ENCODE measurements at places on chromosomes 7 and 10.

GRCh38 chr7:21543528-21544302 is 876 bp downstream of the DNAH11 start:
- peak; percentile 9 for DNase-seq
- H3K36me3 ChIP-seq = no peaks in the 10 kb centered on the region
- H3K4me1 ChIP-seq = peaks cover 3% of the 10 kb centered on the region
- H3K27me3 ChIP-seq = peaks cover 79% of the 10 kb centered on the region
- H3K27ac ChIP-seq = no peak overlapping the region

GRCh38 chr10:112491144-112491543 is 44.1 kb downstream of the VTI1A start:
- H3K4me3 ChIP-seq = no peak overlapping the region
- H3K27ac ChIP-seq = no peak overlapping the region
- H3K4me1 ChIP-seq = peaks cover 2% of the 10 kb centered on the region
- no peaks in the 10 kb centered on the region for H3K27me3 ChIP-seq
- no peak for DNase-seq
- peaks cover 2% of the 10 kb centered on the region for H3K36me3 ChIP-seq

GRCh38 chr10:67438605-67439304 is 257.2 kb downstream of the CTNNA3 start:
- H3K27me3 ChIP-seq = no peaks in the 10 kb centered on the region
- H3K4me1 ChIP-seq = no peaks in the 10 kb centered on the region
- H3K36me3 ChIP-seq = no peaks in the 10 kb centered on the region
- H3K4me3 ChIP-seq = no peak overlapping the region

DNA sequence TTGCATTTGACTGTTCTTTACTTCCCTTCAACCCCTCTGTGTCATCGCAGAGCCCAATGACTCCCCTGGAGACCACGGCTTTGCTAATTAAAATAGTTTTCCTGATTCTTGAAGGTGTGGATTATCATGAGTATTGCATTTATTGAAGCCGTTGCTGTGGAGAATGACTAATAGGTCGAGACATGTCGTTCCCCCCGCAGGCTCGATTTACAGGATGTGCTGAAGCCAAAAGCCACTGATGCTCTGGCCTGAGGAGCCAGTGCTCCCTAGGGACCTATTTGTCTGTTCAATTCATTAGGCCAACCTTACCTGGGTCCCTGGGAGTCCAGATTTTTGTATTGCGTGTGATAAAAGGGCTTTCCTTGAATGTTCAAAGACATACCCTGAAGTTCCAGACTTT is 102.3 kb downstream of the NPTX2 start:
- no peaks in the 10 kb centered on the region for H3K36me3 ChIP-seq
- H3K4me1 ChIP-seq = no peaks in the 10 kb centered on the region
- no peak overlapping the region for H3K27ac ChIP-seq

DNA sequence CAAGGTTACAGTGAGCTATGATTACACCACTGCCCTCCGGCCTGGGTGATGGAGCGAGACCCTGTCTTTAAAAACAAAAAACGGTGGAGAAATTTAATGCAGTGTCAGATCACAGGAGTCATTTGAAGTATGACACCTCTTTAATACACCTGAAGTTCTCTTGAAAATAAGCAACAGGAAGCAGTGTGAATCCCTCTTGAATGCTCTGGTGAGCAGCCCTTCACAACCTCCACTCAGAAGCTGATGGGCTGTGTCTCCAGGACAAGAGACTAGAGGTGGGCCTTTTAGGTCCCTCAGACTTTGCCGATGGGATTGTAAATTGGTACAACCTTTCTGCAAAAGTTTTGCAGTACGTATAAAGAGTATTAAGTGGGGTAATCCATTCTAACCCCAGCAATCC is 50.1 kb downstream of the CYP26A1 start:
- DNase-seq = no peak
- H3K4me3 ChIP-seq = no peak overlapping the region
- peaks cover 9% of the 10 kb centered on the region for H3K27me3 ChIP-seq
- H3K4me1 ChIP-seq = no peaks in the 10 kb centered on the region
- peaks cover 5% of the 10 kb centered on the region for H3K36me3 ChIP-seq

DNA sequence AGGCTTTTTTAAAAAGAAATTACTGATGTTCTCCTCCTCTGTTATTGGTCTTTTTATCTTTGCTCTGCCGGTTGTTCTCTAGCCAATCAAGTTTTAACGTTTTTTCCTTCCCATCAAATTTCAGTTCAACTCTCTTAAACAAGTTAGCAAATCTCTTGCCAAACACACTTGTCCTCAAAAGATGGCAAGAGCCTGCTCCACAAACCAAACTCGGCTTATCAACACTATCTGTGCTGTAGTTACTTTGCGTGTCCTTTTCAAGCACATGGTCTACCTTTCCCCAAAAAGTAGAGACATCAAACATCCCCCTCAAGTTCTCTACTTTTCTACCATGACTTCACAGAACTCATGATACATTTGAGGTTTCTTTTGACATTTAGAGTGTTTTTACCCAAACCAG is 71.3 kb downstream of the OSBPL3 start:
- H3K4me1 ChIP-seq = peaks cover 7% of the 10 kb centered on the region
- no peak overlapping the region for H3K4me3 ChIP-seq
- no peaks in the 10 kb centered on the region for H3K27me3 ChIP-seq
- no peak overlapping the region for H3K27ac ChIP-seq
- DNase-seq = no peak
- H3K36me3 ChIP-seq = no peaks in the 10 kb centered on the region

Measured in progenitor cell of endocrine pancreas (in vitro differentiated cells).